Astrocyte of the spinal cord (primary cell): ENCODE measurements at places on chromosomes 1 and 21.

DNA sequence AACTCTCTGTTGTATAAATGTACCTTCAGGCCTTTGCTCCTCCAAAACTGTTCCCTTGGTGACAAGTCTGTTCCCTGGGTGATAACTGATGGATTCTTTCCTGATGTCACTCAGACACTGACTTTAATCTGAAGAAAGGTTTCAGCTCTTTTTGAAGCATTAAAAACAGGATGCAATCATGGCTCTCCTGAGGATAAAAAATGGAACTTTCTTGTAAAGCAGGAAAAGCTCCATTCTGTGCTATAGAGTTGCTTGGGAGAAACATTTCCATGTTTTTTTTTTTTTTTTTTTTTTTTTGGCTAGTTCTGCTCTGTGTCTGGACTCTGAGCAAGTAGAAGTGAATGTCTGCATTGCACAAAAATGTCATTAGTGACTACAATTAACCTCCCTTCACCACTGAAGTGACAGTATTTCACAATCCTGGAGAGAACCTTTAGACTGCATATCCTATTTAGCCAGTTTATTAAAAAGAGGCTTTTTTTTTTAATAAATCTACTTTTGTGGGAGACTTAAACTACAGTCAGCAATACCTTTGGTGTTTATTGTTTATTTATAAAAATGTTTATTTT is 101.7 kb upstream of the PRMT6 start:
- DNase-seq: no peak

DNA sequence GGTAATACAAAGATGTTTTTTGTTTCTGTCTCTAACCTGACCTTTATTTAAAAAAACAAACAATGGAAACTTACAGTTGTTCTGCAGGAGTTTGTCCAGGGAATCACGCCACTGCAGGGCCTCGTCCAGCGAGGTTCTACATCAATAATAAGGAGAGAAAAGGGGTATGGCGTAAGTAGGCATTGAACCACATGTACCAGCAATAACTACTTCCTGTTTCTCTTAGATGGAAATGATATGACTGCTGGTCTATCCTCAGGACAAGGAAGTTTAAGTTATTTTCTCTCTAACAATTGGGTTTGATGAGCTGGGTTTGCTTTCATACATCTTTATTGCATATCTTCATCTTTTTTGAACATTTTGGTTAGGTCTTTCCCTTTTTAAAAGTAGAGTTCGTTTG is 40.9 kb downstream of the RGS5 start:
- DNase-seq: no peak

- no peak for DNase-seq
Measured at GRCh38 chr21:46028573-46029091, 47.1 kb downstream of the COL6A1 start.

DNA sequence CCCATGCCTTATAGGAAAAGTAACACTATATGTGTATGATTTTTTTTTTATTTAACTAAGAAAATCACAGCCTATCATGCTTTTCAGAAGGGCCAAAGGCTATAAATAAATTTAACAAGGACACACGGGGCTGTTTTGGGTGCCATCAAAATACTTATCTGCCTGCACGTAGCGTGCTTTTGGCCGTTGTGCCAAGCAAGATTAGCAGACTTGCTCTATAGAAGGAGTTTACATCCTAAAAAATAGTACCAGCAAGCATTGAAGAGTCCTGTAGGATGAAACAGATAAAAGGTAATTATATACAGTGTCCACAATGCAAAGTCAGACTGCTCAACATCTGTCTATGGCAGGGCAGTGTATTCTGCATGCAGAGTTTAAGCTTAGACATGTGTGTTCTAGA is 3.7 kb downstream of the OLIG1 start:
- DNase-seq: no peak

GRCh38 chr1:110872366-110872744 is 593 bp upstream of the CD53 start:
- DNase-seq: no peak
